Upper lobe of right lung (tissue), 1 donor: ENCODE measurements at places on chromosomes 7 and 10.

DNA sequence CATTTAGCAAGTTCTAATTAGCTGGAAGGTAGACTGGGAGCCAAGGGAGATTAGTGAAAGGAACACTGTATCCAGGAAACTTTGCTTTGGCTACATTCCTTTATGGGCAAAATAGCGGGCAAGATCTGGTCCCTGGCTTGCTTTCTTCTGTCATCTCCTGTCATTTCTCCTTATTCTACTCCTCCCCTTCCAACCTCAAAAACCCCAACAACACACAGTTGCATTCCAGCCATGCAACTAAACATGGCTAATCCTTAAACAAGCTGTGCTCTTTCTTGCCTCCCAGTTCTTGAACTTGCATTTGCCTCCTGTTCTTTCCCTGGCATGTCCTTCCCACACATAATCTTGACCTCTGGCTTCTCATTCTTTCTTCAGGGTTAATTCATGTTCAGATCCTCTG, 59.5 kb upstream of the CDCA7L start:
- no peak for DNase-seq

GRCh38 chr10:8049045-8049864, 5.2 kb upstream of the GATA3 start:
- DNase-seq: no peak

- no peak for DNase-seq
Measured at GRCh38 chr10:59954296-59954695, 47.9 kb upstream of the CCDC6 start.

GRCh38 chr10:34172936-34173533, 642.1 kb downstream of the PARD3 start:
- no peak for DNase-seq

DNA sequence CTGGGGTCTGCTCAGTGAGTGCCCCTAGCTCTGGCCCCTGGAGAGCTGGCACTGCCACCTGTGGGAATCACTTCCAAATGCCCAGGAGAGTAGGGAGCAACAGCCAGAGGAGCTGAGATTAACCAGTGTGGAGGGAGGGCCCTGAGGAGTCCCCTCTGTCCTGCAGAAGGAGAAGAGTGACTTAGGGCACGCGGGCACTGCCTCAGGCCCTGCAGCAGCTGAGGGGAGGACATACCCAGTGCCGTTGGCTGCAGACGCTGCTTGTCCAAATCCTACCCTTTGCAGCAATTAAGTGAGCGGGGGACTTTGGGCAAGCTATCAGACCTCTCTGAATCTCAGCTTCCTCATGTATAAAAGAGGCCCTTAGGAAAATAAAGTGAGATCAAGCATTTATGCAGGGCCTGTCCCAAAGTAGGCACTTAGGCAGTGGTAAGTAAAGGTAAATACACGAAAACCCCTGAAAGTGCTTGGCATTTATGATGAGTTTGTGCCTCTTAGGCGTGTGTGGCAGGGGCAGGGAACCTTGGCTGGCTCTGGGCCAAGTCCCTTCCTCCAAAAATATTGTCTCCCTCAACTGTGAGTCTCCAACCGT, 16.9 kb downstream of the PRF1 start:
- DNase-seq: peak; percentile 52

- DNase-seq: peak; percentile 51
Measured at GRCh38 chr10:130222381-130222780, 86.2 kb downstream of the GLRX3 start.

DNA sequence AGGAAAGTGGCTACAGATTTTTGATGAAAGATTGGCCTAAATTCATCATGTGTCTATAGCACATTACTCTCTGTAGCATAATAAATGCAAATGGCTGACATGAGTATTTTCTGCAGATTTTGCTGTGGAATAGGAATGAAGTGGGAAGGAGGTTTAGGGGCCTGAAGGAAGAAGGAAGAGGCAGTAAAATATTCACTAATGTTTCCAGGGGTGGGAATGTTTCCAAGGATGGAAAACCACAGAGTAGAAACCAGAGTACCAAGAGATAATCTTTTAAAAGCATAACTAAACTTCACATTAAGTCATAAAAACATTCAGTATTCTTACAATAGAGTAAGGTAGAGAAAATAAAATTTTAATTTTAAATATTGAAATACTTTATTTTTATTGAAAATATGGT, 267.8 kb downstream of the BICC1 start:
- no peak for DNase-seq

DNA sequence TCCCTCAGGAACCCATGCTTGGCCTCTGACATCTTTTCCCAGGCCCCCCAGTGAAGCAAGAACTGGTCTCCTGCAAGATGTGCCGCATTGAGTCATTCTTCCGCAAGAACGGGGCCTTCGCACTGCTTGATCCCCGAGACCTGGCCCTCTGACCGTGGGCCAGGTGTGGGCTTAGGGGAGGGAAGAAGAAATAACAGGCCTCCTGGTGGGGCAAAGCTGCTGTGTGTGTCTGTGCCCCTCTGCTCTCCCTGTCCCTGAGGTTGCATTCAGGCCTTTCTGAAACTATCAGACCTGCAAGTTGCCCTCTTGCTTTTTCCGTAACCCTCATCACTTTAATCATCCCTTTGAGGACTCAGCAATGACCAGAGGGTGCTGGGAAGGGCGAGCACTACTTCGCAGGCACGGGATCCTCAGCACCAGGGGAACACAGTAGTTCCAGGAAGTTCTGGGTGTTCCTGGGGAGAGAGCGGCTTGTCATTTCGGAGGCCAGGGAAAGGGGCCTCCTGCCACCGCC, 6.0 kb downstream of the ATP6V1F start:
- DNase-seq: no peak

GRCh38 chr10:61962971-61963370, 61.5 kb downstream of the ARID5B start:
- no peak for DNase-seq

DNA sequence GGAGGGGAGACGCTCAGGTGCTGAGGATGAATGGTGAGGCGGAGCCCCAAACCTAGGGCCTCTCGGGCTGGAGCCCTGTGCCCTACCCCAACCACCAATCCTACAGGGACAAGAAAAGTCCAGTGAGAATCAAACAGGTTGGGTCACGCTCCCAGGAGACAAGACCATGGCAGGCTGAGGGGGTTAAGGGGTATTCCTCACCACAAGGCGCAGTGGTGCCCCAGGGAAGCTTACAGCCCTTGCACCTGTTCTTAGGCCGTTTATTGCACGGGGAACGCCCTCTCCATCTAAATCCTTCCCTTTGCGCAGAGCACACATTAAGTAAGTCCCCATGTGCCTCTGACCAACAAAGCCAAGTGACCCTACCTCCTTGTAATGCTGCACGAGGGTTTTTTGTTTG, 3.5 kb downstream of the FZD9 start:
- DNase-seq: no peak

- no peak for DNase-seq
Measured at GRCh38 chr7:138618933-138619332, 82.2 kb downstream of the SVOPL start.

- DNase-seq: no peak
Measured at GRCh38 chr10:33632432-33632831, 298.0 kb upstream of the NRP1 start.
